ENCODE measurements at places on chromosomes 16 and 17. TPM values are rescaled to one million over a fixed set of nuclear protein-coding genes. Genes with fewer than 3 reads are reported as not detected.

HOXB8 gene
- total RNA-seq = not detected

GRAP gene
- 6.3 TPM for total RNA-seq

HIC1 gene
- 23.5 TPM for total RNA-seq

TXNDC17 gene
- 8.4 TPM for total RNA-seq

ZNF200 gene
- 9.4 TPM for total RNA-seq

HBA1 gene
- 2,922 TPM for total RNA-seq

DHRS7C gene
- 163 TPM for total RNA-seq

SMG6 gene
- 13.6 TPM for total RNA-seq

WDR90 gene
- 6.3 TPM for total RNA-seq

TNP2 gene
- not detected for total RNA-seq

DERL2 gene
- total RNA-seq = 26.1 TPM

ZFPM1 gene
- total RNA-seq = 0.52 TPM

CCL18 gene
- total RNA-seq = not detected

LUC7L3 gene
- total RNA-seq = 32.4 TPM

PKMYT1 gene
- total RNA-seq = 2.1 TPM

SUPT6H gene
- 36.5 TPM for total RNA-seq

TBC1D3I gene
- total RNA-seq = under 0.01 TPM

MEOX1 gene
- 12.5 TPM for total RNA-seq

MT1H gene
- not detected for total RNA-seq

HOXB4 gene
- 1.0 TPM for total RNA-seq

SYNRG gene
- 29.2 TPM for total RNA-seq

ELMO3 gene
- not detected for total RNA-seq

ATP2A1 gene
- total RNA-seq = 502 TPM

EFNB3 gene
- 1.0 TPM for total RNA-seq

CCL2 gene
- total RNA-seq = 20.4 TPM

ERI2 gene
- total RNA-seq = 11.5 TPM

VEZF1 gene
- total RNA-seq = 30.3 TPM

KRTAP4-11 gene
- not detected for total RNA-seq

TRAF7 gene
- total RNA-seq = 24.0 TPM

PRSS8 gene
- total RNA-seq = not detected

RCVRN gene
- not detected for total RNA-seq

TPSAB1 gene
- total RNA-seq = 1.0 TPM

TMEM88 gene
- total RNA-seq = 7.3 TPM

VAT1L gene
- 5.2 TPM for total RNA-seq

CAPN15 gene
- total RNA-seq = 9.9 TPM

CETP gene
- 3.1 TPM for total RNA-seq

CA7 gene
- total RNA-seq = not detected

TBC1D3C gene
- not detected for total RNA-seq

PEMT gene
- total RNA-seq = 32.4 TPM

MT1A gene
- total RNA-seq = not detected

C16orf89 gene
- 2.1 TPM for total RNA-seq

AATK gene
- 10.4 TPM for total RNA-seq

MYH11 gene
- total RNA-seq = 23.0 TPM

ENGASE gene
- 12.5 TPM for total RNA-seq

All from skeletal muscle tissue (tissue), 5 donors.